Right lobe of liver (tissue), 6 donors: ENCODE measurements at places on chromosomes 2 and 18. TPM values are rescaled to one million over a fixed set of nuclear protein-coding genes. Genes with fewer than 3 reads are reported as not detected.
A peak's percentile ranks its signal among the peaks of the same experiment; 100 is the strongest.

GRCh38 chr18:23087352-23087751, 47.9 kb upstream of the CABLES1 start:
- DNase-seq = no peak

DNA sequence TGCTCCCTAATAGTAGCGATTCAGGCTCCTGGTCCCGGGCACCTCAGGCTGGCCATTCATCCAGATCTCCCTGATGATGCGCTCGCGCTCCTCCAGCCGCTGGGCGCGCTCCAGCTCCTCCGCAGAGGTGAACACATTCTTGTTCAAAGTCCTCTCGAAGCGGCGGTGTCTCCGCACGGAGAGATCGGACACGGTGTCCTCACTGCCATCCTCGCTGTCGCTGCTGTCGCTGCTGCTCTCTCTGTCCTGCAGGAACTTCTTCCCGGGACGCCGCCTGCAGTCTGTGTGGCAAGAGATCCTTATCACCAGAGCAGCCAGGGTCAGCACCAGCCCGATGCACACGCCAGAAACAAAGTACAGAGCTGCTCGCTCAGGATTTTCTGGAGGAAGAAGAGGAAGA, 67.5 kb downstream of the EVA1A start:
- peak; percentile 72 for DNase-seq

DNA sequence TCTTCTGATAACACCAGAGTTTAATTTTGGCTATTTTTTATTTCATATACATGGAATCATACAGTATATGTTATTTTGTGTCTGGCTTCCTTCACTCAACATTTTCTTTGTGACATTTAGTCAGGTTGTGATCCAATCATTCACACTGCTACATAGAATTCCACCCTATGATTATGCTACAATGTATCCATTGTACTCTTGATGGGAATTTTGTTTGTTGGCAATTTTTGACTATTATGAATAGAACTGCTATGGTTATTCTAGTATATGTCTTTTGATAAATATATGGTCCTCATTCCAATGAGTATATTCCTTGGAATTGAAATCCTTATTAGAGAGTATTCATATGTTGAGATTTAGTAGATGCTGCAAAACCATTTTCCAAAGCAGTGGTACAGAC, 936.4 kb upstream of the CHAC2 start:
- DNase-seq = no peak

GRCh38 chr2:35973132-35973736, 382.3 kb upstream of the CRIM1 start:
- no peak for DNase-seq

Gene SERPINB10
- 0.24 TPM for total RNA-seq

Gene RHOB
- total RNA-seq = 656 TPM

Gene ST6GAL2
- total RNA-seq = 2.0 TPM

Gene DSG4
- total RNA-seq = not detected
